ENCODE measurements at places on chromosomes 3 and 15.

GRCh38 chr3:155369735-155370134, 76.3 kb upstream of the STRIT1 start:
- no peak for DNase-seq

DNA sequence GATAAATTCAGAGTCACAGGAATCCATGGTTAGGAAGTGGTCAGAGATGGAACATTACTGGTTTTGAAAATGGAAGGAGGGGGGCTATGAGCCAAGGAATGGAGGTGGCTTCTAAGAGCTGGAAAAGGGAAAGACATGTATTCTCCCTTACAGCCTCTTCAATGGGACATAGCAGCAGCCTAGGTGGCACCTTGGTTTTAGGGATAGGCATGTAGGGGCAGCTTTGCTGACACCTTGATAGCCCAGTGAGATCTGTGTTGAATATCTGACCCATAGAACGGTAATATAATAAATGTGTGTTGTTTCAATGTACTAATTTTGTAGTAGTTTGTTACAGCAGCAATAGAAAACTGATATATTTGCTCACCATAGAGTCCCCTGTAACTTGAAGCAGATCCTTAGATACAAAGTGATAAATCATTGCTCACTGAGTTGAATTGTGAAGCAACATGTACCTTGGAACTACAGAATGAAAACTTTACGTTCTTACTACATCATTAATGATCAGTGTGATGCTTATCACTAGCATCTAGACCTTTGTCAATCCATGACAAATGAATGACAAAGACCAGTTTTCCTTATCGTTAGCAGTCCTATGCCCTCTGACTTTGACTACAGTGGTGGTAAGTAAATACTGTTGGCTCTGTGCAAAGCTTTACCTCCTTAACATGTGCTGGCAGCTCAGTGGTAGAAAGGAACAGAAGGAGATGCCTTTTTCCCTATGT, 53.8 kb downstream of the TMEM45A start:
- DNase-seq, result no peak

- DNase-seq, result peak; percentile 91
Measured at GRCh38 chr3:160129459-160130061, 95.7 kb upstream of the C3orf80 start.

DNA sequence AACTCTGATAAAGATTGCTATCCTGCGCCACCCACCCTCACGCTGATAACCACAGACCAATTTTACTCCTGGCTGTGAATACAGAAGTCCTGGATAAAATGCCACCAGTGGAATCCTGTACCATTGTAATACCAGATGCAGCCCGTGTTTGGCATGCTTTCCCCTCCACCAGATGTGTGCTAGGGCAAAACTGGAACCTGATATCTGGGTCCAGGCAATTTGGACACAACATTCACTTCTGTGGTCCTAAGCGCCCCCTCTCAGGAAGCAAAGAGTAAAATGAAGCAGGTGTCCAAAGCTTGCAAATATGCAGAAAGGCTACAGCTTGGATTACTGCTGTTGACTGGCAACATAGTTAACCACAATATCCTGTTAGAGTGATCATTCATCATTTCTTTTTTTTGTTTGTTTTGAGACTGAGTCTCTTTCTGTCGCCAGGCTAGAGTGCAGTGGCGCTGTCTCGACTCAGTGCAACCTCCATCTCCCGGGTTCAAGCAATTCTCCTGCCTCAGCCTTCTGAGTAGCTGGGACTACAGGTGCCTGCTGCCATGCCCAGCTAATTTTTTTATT, 32.8 kb downstream of the LOXL1 start:
- DNase-seq, result no peak

DNA sequence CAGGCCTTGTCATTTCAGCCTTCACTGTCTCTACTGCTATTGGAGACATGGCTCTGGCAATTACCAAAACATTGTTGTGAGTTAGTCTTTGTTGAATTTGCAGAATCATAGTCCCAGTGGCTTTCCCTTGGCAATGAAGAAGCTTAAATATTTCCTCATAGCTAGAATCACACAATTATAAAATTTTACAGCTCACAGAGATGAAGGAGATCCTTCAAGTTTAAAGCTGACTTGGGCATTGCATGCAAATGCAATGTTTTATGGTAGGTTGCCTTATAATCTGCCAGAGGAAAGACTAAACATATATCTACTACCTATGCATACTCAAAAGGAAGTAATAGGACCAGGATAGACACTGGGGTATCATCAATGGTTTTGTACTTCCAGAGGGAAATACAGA, 90.9 kb downstream of the LSAMP start:
- DNase-seq, result no peak

- no peak for DNase-seq
Measured at GRCh38 chr15:90813796-90814190, 54.6 kb upstream of the FURIN start.

DNA sequence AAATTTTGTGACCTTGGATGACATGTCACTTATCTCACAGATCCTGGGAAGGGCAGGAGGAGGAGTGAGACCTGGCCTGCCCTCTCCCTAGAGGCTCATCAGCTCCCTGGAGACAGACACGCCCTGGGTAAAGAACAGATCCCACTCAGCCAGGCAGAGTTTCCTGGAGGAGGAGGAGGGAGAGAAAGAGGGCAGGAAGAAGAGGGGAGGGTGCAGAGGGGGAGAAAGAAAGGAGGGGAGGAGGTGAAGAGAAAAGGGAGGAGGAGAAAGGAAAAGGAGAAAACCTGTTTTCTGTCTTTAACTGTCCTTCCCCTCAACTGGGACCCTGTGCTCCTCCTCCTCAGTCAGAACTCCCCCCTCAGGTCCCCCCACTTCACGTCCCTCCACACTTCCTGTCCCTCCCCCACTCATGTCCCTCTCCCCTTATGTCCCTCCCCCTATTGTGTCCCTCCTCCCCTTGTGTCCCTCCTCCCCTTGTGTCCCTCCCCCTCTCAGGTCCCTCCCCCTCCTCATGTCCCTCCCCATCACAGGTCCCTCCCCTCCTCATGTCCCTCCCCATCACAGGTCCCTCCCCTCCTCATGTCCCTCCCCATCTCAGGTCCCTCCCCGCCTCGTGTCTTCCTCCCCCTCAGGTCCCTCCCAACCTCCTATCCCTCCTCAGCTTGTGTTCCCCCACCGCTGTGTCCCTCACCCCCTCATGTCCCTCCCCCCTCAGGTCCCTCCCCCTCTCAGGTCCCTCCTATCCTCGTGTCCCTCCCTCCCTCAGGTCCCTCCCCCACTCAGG, 52.3 kb upstream of the CGNL1 start:
- DNase-seq, result no peak

- DNase-seq, result no peak
Measured at GRCh38 chr15:96182736-96183513, 147.6 kb upstream of the NR2F2 start.

DNA sequence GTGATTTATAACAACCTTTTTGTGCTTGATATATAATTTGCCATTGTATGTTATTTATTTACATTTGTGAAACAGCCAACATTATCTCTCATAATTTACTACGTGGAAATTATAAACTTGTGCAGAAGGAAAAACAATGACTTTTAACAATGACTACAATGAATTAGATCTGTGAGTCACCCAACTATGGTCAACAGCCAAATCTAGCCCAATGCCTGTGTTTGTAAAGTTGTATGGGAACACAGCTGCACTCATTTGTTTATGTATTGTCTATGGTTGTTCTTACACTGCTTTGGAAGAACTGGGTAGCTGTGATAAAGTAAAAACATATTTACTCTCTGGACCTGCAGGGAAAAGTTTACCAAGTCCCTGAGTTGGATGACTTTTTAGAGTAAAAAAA, 110.4 kb downstream of the OTOL1 start:
- no peak for DNase-seq

DNA sequence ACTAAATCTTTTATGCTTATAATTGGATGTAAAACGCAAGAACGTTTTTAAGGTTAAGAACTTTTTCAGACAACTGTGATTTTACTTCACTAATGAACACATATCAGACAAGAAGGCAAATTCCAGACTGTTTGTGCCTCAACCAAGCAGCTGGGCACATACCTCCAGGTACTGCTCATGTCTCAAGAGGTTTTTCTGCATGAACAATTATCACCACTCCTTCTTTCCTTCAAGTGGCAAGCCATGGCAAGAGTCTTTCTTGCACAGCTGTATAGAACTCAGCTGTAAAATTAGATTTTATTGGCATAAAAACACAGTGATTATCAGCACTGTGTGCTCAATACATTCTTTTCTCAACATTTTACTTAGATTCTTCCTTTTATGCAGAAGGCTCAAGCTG, 64.3 kb downstream of the FNDC3B start:
- DNase-seq, result peak; percentile 55

DNA sequence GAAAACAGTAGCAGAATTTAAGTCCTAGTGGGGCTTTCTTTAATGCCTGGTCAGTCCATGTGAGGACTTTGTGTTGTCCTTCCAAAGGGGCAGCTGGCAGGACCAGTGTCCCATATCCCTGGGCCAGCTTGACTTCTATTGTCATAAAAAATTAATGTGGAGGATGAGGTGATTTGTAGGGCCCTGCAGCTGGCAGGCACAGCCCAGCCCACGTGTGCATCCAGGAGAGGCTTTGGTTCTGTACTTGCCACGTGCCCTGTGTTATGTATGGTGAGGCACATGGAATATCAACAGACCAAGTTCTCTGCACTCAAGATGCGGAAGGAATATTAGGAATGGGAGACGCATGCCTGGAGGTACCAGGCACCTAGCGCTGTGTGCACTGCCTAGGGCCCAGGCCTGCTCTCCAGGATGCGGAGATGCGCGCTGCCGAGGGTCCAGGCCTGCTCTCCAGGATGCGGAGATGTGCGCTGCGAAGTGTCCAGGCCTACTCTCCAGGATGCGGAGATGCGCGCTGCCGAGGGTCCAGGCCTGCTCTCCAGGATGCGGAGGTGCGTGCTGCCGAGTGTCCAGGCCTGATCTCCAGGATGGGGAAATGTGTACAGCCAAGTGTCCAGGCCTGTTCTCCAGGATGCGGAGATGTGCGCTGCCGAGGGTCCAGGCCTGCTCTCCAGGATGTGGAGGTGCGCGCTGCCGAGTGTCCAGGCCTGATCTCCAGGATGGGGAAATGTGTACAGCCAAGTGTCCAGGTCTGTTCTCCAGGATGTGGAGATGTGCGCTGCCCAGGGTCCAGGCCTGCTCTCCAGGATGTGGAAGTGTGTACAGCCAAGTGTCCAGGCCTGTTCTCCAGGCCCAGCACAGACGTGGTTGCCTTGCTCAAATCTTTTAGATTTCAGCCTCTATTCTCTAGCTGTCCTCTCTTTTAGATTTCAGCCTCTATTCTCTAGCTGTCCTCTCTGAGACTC, 183.3 kb upstream of the ROPN1 start:
- DNase-seq, result no peak

DNA sequence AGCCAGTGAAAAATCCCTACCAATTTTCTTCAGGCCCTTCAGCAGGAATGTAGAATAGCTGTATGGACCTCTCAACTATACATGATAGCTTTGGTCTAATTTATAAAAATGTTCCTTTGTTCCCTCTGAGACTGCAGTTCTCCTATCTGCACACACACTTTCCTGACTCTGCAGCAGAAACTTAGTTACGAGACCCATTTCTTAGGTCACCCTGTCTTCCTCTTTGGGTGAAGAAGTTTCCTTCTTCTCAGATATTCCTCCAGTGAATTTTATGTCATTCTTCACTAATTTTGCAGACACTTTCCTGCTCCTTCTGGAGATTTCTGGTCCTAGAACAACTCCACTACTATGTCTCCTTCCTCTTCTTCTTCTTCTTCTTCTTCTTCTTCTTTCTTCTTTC, 42.6 kb downstream of the CD200R1L start:
- no peak for DNase-seq

GRCh38 chr3:173733029-173733652, 335.6 kb downstream of the NLGN1 start:
- peak; percentile 39 for DNase-seq

DNA sequence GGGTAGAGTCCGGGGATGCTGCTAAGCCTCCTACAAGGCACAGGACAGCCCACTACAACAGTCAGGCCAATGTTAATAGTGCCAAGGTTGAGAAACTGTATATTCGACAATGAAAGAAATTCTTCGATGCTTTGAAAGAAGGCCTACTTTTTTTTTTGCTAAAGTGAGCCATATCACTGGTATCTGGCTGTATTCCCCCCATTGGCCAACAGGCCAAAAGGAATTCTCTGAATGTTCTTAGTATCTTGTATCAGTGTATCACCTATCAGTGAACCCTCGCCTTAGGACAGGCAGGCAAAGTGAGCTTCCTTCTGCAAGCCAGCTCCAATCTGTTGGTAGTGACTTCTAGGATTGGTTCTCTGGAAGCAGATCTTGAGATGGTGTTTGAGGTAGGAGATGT, 74.2 kb downstream of the SNTN start:
- no peak for DNase-seq

GRCh38 chr15:45378913-45379262, 544 bp upstream of the GATM start:
- no peak for DNase-seq

All from AG20443 (cell line).